ENCODE measurements at places on chromosomes 3 and 15. TPM values are rescaled to one million over a fixed set of nuclear protein-coding genes. Genes with fewer than 3 reads are reported as not detected.
A peak's percentile ranks its signal among the peaks of the same experiment; 100 is the strongest.

The CNTN4 gene
- 1.1 TPM for total RNA-seq

The GALNT15 gene
- not detected for total RNA-seq

The LSAMP gene
- total RNA-seq: 2.0 TPM

The HHLA2 gene
- total RNA-seq: not detected

GRCh38 chr3:144343777-144344176 is 372.2 kb downstream of the DIPK2A start:
- H3K4me1 ChIP-seq: peaks cover 7% of the 10 kb centered on the region
- H3K27me3 ChIP-seq: no peaks in the 10 kb centered on the region
- H3K27ac ChIP-seq: no peak overlapping the region
- no peaks in the 10 kb centered on the region for H3K36me3 ChIP-seq
- DNase-seq: no peak

- no peaks in the 10 kb centered on the region for H3K36me3 ChIP-seq
- H3K4me3 ChIP-seq: no peak overlapping the region
- H3K4me1 ChIP-seq: peaks cover 28% of the 10 kb centered on the region
- H3K27ac ChIP-seq: no peak overlapping the region
These were observed 138.3 kb downstream of the P3H2 start for GRCh38 chr3:189982321-189982945.

DNA sequence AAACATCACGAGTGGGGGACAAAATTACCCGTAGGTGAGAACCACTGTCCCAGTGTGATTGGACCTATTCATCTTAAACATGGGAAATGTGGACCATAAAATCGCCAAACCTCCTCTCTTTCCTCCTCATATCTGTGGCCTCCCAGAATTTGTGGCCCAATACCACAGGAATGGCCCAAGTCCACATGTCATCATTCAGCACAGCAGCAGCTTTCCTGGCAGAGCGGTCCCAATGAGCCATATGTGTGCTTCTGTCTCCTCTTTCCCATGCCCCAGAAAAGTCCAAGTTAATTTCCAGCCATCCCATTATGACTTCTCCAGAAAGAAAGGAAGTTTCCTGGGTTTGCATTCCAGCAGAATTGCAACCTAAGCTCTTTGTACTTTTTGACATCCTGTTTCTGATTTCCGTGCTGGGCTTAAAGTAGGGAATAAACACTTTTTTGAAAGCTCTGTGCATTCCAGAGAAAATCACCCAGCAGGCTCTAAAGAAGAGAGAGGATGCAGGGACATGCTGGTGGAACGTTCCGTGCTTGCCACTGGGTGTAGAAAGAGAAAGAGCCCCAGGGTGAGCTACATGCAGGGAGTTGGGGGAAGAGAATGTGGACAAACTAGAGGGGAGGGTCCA is 259.4 kb upstream of the PROK2 start:
- H3K4me1 ChIP-seq: no peaks in the 10 kb centered on the region
- no peak for DNase-seq
- no peak overlapping the region for H3K27ac ChIP-seq
- H3K27me3 ChIP-seq: no peaks in the 10 kb centered on the region

DNA sequence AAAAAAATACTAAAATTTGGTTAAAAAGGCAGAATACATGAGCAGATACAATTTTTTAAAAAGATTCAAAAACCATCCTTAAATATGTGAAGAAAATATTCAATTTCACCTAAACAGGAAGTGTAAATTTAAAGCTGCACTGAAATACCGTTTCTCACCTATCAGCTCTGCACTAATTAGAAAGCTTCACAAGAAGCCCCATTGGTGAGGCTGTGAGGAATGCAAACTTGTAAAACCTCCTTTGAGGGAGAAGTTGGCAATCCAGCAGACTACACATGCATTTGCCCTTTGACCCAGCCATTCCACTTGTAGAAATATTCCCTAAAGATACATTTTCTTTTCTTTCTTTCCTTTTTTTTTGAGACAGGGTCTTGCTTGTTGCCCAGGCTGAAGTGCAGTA is 18.8 kb downstream of the BLM start:
- DNase-seq: no peak
- H3K4me3 ChIP-seq: no peak overlapping the region
- no peaks in the 10 kb centered on the region for H3K36me3 ChIP-seq
- no peak overlapping the region for H3K27ac ChIP-seq
- H3K4me1 ChIP-seq: no peaks in the 10 kb centered on the region
- H3K27me3 ChIP-seq: no peaks in the 10 kb centered on the region

DNA sequence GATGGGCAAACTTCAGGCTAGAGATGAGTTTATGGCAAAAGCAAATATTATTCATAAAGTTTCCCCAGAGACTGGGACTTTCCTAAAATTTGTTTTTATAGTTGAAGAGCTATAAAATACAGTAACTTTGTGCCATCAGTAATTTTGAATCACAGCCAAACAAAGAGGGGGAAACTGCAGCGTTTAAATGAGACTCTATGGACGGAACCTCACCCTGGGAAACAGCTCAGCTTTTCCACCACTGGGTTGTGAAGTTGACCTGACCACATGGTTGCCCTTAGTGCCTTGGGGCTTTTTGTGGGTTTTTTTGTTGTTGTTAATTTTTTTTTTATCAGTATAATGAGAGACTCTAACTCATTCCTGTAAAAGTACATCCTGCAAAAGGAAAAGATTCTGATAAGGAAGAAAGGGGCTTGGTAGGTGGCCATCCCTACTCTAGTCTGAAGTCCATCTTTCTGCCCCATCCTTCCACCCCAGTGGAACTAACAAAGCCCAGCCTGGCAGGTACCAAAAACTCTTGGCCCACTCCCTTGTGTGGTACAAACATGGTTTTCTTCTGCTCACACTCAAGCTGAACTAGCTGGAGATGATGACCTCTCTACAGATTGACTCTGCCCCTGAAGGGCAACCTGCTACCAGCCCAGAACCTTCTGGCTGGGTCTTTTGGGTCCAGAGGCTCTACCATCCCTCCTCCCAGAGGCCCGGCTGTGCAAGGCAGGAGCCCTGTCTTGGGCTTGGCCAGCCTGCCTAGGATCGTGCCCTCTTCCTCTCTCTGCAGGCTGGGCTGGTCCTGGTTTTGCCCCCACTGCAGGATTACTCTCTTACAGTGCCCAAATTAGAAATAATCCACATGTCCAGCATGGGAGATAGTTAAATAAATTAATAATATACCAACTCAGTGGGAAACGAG is 41.2 kb downstream of the RLBP1 start:
- H3K4me3 ChIP-seq: no peak overlapping the region
- H3K36me3 ChIP-seq: no peaks in the 10 kb centered on the region

DNA sequence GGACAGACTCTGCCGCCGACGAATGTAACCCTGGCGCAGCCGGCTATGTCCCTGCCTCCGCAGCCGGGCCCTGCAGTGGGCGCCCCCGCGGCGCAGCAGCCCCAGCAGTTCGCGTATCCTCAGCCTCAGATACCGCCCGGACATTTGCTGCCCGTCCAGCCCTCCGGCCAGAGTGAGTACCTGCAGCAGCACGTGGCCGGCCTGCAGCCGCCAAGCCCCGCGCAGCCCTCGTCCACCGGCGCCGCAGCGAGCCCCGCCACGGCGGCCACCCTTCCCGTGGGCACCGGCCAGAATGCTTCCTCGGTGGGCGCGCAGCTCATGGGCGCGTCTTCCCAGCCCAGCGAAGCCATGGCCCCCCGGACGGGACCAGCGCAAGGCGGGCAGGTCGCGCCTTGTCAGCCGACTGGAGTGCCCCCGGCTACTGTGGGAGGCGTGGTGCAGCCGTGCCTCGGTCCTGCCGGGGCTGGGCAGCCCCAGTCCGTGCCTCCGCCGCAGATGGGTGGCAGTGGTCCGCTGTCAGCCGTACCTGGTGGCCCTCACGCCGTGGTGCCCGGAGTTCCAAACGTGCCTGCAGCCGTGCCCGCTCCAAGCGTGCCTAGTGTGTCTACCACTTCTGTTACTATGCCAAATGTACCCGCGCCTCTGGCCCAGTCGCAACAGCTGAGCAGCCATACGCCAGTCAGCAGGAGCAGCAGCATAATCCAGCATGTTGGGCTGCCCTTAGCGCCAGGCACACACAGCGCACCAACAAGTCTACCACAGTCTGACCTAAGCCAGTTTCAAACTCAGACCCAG is 2.4 kb downstream of the TSC22D2 start:
- peaks cover 38% of the 10 kb centered on the region for H3K4me1 ChIP-seq
- H3K27ac ChIP-seq: no peak overlapping the region
- peak overlapping the region; percentile 77 for H3K4me3 ChIP-seq
- no peaks in the 10 kb centered on the region for H3K27me3 ChIP-seq
- peak; percentile 30 for DNase-seq

Measured in GM23338 (cell line).